NCI-H226 (cell line): ENCODE measurements at places on chromosomes 3 and 15.

DNA sequence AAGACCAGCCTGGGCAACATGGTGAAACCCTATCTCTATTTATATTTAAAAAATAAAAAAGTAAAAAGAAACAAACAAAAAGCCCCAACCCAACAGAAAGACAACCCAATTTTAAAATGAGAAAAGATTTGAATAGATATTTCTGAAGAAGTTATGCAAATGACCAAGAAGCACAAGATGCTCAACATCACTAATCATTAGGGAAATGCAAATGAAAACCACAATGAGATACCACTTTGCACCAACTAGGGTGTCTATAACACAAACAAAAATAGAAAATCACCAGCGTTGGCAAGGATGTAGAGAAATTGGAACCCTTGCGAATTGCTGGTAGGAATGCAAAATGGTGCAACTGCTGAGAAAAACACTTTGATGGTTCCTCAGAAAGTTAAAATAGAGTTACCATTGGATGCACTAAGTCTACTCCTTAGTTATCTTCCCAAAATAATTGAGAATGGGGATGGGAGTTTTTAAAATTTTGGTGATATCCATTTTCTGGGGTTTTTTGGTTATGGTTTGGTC lies 45.8 kb upstream of the CCNB2 start:
- DNase-seq: no peak

GRCh38 chr3:188362405-188362831 lies 208.5 kb downstream of the LPP start:
- DNase-seq: peak; percentile 45

- DNase-seq: peak; percentile 34
These were observed 56.5 kb downstream of the DCLK3 start for GRCh38 chr3:36707623-36708409.

DNA sequence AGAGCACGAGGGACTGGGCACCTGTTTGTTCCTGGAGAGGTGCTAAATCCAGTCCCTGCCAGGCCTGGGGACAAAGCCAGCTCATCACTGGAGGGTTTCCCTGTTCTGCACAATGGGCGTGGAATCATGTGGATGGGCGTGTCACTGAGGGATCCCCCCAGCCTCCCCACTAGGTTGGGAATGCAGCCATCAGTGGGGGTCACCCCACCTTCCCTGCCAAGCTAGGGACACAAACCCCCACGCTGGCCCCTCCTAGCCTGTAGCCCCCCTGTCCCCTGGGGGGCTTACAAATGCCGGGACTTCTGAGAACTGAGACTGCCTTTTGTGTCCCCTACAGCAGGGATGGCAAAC lies 61.9 kb downstream of the NSMCE3 start:
- no peak for DNase-seq

- no peak for DNase-seq
These were observed 62.0 kb downstream of the SNRK start for GRCh38 chr3:43348350-43348749.

GRCh38 chr15:25510146-25510545 lies 71.3 kb upstream of the UBE3A start:
- DNase-seq: no peak

DNA sequence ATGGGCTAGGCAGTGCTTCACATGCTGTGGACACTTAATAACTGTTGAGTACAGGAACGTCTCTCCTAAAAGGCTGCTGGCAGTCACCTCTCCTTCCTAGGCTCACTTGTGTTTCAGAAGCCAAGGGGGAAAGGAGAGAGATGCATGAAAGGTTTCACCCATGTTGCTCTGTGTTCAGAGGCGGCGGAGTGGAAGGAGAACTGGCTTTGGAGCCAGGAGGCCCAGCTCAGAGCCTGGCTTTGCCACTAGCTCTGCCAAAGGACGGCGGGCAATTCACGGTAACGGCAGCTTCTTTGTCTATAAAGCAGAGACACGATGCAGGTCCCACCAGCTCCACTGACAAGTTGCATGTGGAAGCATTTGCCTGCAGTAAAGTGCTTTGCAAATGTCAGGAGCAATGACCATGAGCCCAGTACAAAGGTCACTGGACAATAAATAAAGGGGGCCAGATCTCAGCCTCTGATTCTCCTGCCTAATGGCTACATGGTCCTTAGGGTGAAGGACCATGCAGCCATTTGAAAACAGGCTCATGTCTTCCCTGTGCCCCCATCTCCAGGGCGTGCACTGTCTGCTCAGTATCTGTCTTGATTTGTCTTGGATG lies 171.7 kb upstream of the TLE3 start:
- DNase-seq: no peak

GRCh38 chr3:48222616-48223513 lies at the start of gene CAMP:
Gene CAMP (plus strand): TSS chr3:48223495. CDS start chr3:48223512, 17 bp downstream.
- DNase-seq: peak; percentile 88

- no peak for DNase-seq
These were observed 37.6 kb upstream of the TRIM71 start for GRCh38 chr3:32780071-32780734.

DNA sequence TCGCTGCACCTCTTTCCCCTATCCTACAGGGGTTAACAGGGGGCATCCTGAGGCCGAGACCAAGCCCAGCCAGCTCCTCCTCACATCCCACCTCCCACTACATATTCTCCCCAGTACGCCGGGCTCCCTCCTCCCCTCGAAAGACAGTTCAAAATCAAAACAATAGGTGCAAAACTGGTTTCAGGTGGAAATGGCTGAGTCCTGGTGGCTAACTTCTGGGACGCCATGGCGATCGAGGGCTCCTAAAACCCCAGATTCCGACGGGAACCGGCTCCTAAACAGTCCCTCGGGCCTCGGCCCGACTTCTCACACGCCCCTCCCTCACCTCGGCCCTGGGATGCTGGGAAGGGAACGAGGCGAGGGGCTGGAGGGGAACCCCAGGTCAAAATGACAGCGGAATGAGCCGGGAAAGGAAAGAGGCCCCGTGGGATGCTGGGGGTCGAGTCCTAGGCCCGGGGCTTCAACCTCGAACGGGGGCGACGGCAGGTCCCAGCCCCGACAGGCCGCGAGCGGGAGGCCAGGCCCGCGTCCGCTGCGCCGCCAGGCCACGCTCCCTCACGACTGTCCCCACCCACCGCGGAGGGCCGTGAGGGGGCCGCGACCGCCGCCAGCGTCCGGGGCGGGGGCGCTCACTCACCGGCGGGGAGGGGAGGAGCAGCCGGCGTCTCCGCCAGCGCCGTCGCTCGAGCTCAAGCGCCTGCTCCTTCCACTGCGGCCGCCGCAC lies 492 bp downstream of the TMCC1 start:
- DNase-seq: peak; percentile 39

DNA sequence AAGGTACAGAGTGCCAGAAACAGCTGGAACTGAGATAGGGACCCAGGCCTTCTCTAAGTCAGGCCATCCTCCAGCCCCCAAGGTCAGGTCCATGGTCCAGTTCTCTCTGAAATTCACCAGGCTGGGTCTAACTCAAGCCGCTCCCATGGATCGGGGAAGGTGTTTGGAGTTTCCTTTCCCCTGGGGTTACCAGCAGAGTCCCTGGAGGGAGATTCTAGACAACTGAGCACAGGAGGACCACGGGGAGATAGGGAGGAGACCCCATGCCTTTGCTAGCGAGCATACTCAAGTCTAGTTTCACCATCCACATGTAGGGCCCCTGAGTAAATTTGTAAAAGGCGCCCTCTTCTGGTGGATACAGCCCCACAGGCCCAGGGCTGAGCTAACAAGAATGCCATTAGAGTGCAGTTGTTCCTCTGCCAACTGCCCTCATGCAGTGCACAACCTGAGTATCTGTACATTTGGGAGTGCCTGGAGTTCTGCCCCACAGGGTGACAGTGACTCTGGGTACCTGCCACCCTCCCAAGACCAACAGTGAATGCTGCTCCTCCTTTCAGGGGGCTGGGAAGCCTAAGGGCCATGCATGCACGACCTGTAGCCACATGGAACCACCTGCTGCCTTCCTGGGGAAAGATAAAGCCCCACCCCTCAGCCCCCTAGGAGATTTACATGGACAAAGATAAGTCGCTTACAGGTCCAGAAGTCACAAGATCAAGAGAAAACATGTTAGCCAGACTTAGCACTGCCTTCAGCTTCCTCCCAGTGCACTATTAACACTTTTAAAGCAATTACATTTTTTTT lies 89.0 kb downstream of the IQSEC1 start:
- peak; percentile 34 for DNase-seq

- no peak for DNase-seq
These were observed 119.1 kb downstream of the ATG7 start for GRCh38 chr3:11391174-11391879.

- DNase-seq: no peak
These were observed 40.7 kb downstream of the C2CD4B start for GRCh38 chr15:62124176-62124972.

DNA sequence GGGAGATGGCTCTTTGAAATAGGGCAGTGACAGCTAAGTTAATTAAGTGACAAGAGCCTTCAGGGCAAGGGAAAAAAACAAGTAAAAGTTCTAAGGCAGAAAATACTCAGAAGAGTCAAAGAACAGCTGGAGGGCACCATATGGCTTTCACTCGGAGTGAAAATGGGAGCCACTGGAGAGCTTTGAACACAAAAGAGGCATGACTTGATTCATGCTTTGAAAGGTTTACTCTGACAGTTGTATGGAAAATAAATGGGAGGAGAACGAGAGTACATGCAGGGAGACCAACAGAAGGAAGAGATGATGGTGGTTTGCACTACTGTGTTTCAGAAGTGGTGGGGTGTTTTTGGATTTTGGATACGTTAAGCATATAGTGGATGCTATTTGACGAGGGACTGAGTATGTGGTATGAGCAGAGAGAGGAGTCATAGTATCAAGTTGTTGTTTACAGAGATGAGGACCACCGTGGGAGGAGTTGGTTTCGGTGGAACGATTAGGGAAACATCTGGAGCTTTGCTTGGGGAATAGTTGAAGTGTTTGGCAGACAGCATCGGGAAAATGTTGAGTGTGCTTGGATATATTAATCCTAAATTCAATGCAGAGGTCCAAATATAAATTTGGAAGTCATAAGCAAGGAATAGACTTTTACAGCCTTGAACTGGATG lies 411.5 kb downstream of the GABRG3 start:
- no peak for DNase-seq

GRCh38 chr3:114455432-114455831 lies 161.6 kb downstream of the TIGIT start:
- DNase-seq: no peak

DNA sequence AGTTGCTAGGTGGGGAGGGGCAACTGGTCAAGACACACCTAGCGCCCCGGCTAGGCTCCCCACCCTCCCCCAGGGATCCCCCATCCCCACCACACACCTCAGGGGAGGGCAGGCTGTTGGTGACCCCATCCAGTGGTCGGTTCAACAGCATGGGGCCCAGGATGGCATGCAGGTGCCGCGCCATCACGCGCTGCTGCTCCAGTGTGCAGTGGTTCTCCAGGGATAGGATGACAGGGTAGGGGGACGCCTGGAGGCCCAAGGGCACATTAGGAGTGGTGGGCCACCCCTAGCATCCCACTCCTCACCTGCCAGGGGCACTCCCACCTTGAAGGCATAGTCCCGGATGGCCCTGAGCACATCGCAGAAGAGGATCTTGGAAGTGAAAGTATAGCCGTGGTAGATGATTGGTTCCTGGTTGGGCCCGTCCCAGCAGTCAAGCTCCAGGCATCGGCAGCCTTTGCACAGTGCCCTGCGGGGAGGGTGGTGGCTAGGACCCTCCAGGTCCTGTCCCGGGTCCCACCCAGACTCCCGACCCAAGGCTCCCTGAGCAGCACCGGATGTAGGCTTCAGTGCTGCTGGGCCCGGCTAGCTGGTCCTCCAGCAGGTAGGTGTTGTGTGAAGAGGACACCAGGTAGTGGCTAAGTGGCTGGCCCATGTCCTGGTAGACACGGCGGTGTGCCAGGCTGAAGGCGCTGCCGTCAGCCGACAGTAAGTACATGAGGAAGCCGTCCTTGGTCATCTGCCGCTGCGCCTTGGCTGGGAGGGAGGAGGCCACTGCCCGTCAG lies 19.4 kb downstream of the VILL start:
- DNase-seq: no peak

- DNase-seq: no peak
These were observed 175.4 kb upstream of the NR2E3 start for GRCh38 chr15:71634820-71635560.

- no peak for DNase-seq
These were observed 218.6 kb downstream of the GREM1 start for GRCh38 chr15:32936283-32936918.

DNA sequence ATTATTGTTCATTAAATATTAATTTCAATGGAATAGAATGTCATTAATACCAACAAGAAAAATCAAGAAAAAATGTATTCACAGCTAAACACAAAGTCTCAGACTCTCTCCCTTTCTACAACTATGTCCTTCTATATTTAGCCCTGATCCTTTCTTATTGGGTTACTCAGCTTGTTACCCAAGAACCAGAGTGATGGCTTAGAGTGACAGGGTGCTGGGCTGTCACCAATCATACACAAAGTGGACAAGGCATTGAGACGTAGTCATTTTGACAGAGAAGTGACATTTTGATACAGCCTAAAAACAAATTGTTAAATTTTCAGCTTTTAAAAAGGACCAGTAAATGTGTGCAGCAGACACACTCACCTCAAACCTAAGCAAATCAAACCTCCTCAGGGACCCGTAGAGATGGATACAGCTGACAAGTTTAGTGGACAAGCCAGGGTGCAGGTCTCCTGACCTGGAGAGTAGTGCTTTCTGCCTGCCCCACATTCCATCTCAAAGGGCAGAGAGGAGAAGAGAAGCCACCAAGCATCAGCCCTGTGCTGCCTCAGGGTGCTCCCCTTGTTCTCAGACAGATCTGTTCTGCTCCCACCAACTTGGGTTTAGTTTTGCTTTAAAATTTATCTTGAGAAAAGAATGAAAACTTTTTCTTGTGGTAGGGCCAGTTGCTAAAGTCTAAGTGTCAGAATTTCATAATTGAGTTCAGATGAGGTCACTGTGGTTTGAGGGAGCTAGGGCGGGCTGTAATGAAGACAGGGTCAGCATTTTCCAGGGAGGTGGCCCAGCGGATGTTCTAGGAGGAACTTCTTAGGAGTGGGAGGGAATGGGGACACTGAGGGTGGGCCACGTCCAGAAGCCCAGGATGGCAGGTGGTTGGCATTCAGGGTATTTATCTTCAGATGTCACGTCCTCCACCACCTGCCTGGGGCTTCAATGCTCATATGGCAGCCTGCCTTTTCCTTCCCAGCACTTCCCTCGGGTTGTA lies 136.5 kb upstream of the TBL1XR1 start:
- no peak for DNase-seq

GRCh38 chr3:164640591-164640990 lies 437.7 kb downstream of the SI start:
- no peak for DNase-seq

GRCh38 chr3:76383781-76384180 lies 598.4 kb upstream of the ZNF717 start:
- no peak for DNase-seq

- no peak for DNase-seq
These were observed 110.3 kb upstream of the ICE2 start for GRCh38 chr15:60589253-60589652.

DNA sequence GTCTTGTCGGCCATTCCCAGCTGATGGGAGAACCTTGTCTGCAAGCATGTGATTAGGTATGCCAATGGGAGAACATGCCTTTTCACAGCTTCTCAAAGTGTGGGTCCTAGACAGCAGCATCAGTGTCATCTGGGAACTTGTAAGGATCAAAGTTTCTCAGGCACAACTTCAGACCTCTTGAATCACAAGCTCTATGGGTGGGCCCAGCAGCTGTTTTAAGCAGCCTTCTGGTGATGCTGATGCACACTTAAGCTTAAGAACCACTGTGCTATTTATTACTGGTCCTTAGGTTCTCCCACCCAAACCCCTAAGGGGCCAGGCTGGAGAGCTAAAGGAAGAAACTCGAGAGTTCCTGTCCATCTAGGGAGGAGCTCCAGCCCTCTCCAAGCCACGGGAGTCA lies 453.9 kb upstream of the PROK2 start:
- DNase-seq: no peak
